ENCODE measurements at places on chromosomes 6 and 20.

GRCh38 chr6:162581988-162582780, 145.4 kb downstream of the PRKN start:
- H3K36me3 ChIP-seq = no peaks in the 10 kb centered on the region
- no peaks in the 10 kb centered on the region for H3K27me3 ChIP-seq
- no peak overlapping the region for H3K27ac ChIP-seq
- no peak overlapping the region for H3K4me3 ChIP-seq

DNA sequence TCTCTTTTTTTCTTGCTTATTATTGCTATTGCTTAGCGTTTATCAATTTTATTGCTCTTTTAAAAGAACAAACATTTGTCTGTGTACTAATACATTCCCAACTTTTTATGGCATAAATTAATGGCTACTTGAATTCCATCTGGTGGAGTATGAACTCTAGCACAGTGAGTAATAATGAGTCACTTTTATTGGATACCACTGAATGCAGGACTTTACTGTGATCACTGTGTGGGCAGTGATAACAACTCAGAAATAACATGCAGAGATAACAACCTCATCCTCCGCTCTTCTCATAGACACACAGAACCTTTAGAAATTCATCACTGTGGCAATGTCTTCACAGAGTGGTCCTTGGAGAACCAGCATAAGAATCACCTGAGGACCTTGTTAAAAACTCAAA, 174.9 kb upstream of the PRND start:
- DNase-seq = peak; percentile 91
- peaks cover 19% of the 10 kb centered on the region for H3K4me1 ChIP-seq
- no peak overlapping the region for H3K4me3 ChIP-seq
- H3K27ac ChIP-seq = no peak overlapping the region
- H3K27me3 ChIP-seq = no peaks in the 10 kb centered on the region

GRCh38 chr6:72911463-72912155, 289.7 kb downstream of the KCNQ5 start:
- no peaks in the 10 kb centered on the region for H3K4me1 ChIP-seq
- H3K27me3 ChIP-seq = no peaks in the 10 kb centered on the region
- DNase-seq = peak; percentile 50
- no peak overlapping the region for H3K4me3 ChIP-seq

DNA sequence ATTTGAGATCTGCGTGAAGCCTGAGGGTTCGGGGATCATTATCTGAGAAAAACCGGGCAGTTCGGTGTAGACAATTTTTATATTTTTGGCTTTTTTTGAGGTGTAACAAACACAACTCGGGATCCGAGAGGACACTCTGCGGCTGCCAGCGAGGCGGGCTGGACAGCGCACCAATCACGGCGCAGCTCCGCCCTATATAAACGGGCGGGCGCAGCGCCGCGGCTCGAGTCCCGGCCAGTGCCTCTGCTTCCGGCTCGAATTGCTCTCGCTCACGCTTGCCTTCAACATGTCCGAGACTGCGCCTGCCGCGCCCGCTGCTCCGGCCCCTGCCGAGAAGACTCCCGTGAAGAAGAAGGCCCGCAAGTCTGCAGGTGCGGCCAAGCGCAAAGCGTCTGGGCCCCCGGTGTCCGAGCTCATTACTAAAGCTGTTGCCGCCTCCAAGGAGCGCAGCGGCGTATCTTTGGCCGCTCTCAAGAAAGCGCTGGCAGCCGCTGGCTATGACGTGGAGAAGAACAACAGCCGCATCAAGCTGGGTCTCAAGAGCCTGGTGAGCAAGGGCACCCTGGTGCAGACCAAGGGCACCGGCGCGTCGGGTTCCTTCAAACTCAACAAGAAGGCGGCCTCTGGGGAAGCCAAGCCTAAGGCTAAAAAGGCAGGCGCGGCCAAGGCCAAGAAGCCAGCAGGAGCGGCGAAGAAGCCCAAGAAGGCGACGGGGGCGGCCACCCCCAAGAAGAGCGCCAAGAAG, 69.0 kb downstream of the HFE start:
- H3K4me1 ChIP-seq = 0 out of 2 replicates have a peak, but pooled peaks cover 1% of the 10 kb centered on the region
- peak overlapping the region; percentile 81 for H3K27ac ChIP-seq
- no peaks in the 10 kb centered on the region for H3K27me3 ChIP-seq
- peak overlapping the region; percentile 82 for H3K4me3 ChIP-seq
- DNase-seq = peak; percentile 87
- no peaks in the 10 kb centered on the region for H3K36me3 ChIP-seq

DNA sequence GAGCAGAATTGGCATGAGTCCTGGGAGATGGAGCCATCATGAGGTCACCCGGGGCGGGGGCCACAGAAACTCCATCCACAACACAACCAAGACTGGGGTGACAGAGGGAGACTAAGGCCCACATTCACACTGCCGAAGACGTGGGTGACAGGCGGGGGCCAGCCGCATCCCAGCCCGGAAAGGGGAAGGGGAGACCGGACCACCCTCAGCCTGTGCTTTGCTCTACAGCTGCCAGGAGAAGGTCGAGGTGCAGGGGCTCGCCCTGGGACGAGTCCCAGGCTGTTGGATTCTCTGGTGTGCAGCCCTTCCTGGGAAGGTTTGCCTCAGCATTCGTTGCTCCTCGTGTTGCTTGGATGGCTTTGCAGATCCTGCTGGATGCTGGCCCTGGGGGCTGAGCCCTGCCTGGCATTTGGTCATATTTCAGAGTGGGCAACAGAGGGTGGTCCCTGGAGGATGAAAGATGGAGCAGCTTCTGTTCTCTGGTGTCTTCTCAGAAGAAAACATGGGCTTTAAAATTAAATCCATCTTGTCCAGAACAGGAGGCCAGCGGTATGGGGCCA, 328.9 kb downstream of the TAF4 start:
- H3K27ac ChIP-seq = no peak overlapping the region
- no peaks in the 10 kb centered on the region for H3K36me3 ChIP-seq
- peaks cover 6% of the 10 kb centered on the region for H3K27me3 ChIP-seq
- H3K4me3 ChIP-seq = no peak overlapping the region

DNA sequence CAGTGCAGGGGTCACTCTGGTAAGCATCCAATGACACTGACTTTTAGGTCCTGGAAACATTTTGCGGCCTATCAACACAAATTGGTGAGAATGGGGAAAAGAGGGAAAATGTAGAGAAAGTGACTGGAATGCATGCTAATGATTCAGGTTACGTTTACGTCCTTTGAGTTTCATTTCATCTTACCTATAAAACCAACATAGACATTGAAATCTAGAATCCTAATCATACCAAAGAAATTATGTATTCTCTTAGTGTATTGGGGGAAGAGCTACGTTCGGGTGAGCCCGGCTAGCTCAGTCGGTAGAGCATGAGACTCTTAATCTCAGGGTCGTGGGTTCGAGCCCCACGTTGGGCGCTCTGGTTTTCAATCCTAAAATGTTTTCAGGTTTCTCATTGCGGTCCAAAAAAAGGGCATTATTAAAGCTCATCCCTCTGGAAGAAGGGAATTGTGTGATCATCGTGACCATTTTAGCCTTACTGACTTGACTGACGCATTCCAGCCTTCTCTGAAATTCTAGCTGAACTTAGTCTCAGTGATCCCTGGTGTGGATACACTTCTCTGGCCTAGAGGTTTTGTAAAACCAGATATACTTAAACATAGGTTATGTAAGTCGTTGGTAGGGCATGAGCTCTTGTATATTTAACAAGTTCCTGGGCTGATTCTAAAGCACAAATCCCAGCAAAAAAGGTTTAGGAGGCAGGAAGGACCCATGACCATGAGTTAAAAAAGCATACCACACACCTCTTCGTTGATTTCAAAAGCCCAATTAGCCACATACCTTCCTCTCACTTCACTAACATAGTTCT, 18.3 kb downstream of the HMGN4 start:
- no peaks in the 10 kb centered on the region for H3K4me1 ChIP-seq
- H3K27me3 ChIP-seq = no peaks in the 10 kb centered on the region
- H3K36me3 ChIP-seq = no peaks in the 10 kb centered on the region
- peak; percentile 97 for DNase-seq
- H3K27ac ChIP-seq = no peak overlapping the region

GRCh38 chr6:25124216-25124715, 154.9 kb upstream of the CARMIL1 start:
- H3K27ac ChIP-seq = no peak overlapping the region
- no peaks in the 10 kb centered on the region for H3K27me3 ChIP-seq
- DNase-seq = no peak
- no peaks in the 10 kb centered on the region for H3K36me3 ChIP-seq
- no peak overlapping the region for H3K4me3 ChIP-seq

GRCh38 chr6:52545406-52546119, 31.3 kb downstream of the TRAM2 start:
- no peaks in the 10 kb centered on the region for H3K27me3 ChIP-seq
- H3K4me3 ChIP-seq = no peak overlapping the region
- H3K4me1 ChIP-seq = peaks cover 64% of the 10 kb centered on the region
- peak overlapping the region; percentile 79 for H3K27ac ChIP-seq
- no peak for DNase-seq
- H3K36me3 ChIP-seq = peaks cover 14% of the 10 kb centered on the region

- H3K27ac ChIP-seq = no peak overlapping the region
- DNase-seq = peak; percentile 42
- H3K4me3 ChIP-seq = no peak overlapping the region
- no peaks in the 10 kb centered on the region for H3K4me1 ChIP-seq
- H3K27me3 ChIP-seq = no peaks in the 10 kb centered on the region
Observed at GRCh38 chr6:118869350-118869749, 24.6 kb upstream of the ASF1A start.

- peaks cover 4% of the 10 kb centered on the region for H3K4me1 ChIP-seq
- no peaks in the 10 kb centered on the region for H3K36me3 ChIP-seq
- no peak overlapping the region for H3K4me3 ChIP-seq
- no peaks in the 10 kb centered on the region for H3K27me3 ChIP-seq
Observed at GRCh38 chr6:121549736-121550135, 114.3 kb downstream of the GJA1 start.

GRCh38 chr6:3226481-3227362, 731 bp downstream of the TUBB2B start:
- peak overlapping the region; percentile 42 for H3K4me3 ChIP-seq
- DNase-seq = no peak
- H3K27ac ChIP-seq = no peak overlapping the region

- H3K27ac ChIP-seq = no peak overlapping the region
- H3K4me1 ChIP-seq = no peaks in the 10 kb centered on the region
- no peak for DNase-seq
- no peaks in the 10 kb centered on the region for H3K27me3 ChIP-seq
Observed at GRCh38 chr6:168451805-168452517, 11.0 kb downstream of the SMOC2 start.

DNA sequence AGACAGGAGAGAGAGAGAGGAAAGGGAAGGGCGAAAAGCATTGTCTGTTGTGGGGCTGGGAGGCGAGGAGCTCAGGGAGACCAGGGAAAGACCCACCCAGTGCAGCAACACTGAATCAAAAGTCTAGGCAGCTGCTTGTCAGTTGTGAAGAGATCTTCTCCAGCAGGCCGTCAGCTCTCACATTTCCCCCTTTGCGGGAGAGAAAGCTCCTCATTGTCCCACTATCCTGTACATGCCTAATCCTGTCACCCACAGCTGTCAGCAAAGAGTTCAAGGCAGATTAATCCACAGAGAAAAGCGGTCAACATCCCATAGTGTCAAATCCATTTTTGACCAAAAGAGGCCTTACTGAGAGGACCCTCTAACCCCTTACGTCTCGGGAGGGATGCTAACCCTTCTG, 27.3 kb downstream of the RNF182 start:
- no peak overlapping the region for H3K4me3 ChIP-seq
- DNase-seq = no peak
- H3K36me3 ChIP-seq = no peaks in the 10 kb centered on the region
- H3K27ac ChIP-seq = no peak overlapping the region
- no peaks in the 10 kb centered on the region for H3K27me3 ChIP-seq
- H3K4me1 ChIP-seq = peaks cover 5% of the 10 kb centered on the region

- no peak overlapping the region for H3K27ac ChIP-seq
- peaks cover 12% of the 10 kb centered on the region for H3K4me1 ChIP-seq
- no peak for DNase-seq
Observed at GRCh38 chr20:34771680-34772081, 53.8 kb downstream of the NCOA6 start.

DNA sequence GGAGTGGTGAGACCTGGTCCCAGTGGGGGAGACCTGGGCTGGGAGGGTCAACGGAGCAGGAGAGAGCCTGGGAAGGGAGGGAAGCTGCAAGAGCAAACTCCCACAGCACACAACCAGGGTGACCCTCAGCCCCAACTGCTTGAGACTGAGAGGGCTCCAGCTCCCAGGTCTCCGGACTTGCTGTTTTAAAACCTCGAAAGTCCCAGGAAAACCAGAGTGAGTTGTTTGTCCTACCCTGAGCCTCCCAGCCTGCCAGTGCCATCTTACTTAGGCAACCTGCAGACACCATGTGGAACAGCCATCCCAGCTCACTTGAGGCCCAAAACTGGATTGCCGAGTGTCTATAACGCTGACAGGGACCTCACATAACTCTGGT, 4.8 kb upstream of the NTSR1 start:
- no peaks in the 10 kb centered on the region for H3K36me3 ChIP-seq
- peaks cover 8% of the 10 kb centered on the region for H3K27me3 ChIP-seq
- no peak overlapping the region for H3K4me3 ChIP-seq
- H3K4me1 ChIP-seq = peaks cover 15% of the 10 kb centered on the region
- peak overlapping the region; percentile 76 for H3K27ac ChIP-seq

DNA sequence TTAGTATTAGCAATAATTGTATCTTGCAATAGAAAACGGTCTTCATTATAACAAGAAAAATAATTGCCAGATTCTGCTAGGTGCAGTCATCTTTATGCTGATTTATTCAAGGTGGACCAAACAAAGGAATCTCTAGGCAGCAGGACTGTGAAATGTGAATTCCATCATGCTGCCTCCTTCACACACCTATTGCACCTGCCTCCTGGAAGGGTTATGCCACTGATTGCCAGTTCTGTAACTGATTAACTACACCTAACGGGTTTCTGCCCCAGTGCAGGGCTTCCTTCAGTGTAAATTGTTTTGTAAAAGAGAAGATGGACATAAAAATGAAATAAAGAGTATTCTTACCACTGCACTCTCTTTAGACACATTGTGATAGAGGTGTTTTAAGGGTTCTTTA, 96.1 kb downstream of the FOXO3 start:
- H3K4me1 ChIP-seq = peaks cover 33% of the 10 kb centered on the region
- no peak for DNase-seq
- no peaks in the 10 kb centered on the region for H3K27me3 ChIP-seq
- H3K4me3 ChIP-seq = no peak overlapping the region

DNA sequence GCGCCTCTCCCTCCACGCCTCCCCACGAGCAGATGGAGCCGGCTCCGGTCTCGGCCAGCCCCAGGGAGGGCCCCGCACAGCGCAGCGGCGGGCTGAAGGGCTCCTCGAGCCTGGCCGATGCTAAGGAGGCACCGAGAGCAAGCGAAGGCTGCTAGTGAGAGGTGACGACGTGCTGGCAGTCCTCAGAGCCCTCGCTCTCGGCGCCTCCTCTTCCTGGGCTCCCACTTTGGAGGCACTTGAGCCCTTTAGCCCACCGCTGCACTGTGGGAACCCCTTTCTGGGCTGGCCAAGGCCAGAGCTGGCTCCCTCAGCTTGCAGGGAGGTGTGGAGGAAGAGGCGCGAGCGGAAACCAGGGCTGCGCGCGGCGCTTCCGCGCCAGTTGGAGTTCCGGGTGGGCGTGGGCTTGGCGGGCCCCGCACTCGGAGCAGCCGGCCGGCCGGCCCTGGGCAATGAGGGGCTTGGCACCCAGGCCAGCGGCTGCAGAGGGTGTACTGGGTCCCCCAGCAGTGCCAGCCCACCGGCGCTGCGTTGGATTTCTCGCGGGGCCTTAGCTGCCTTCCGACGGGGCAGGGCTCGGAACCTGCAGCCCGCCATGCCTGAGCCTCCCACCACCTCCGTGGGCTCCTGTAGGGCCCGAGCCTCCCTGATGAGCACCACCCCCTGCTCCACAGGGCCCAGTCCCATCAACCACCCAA, 2.5 kb upstream of the TMEM14C start:
- H3K27ac ChIP-seq = peak overlapping the region; percentile 82
- H3K4me1 ChIP-seq = peaks cover 8% of the 10 kb centered on the region
- DNase-seq = peak; percentile 17
- H3K4me3 ChIP-seq = peak overlapping the region; percentile 76

Data from IMR-90 (cell line).